Caki2 (cell line): ENCODE measurements at places on chromosomes 2 and 18. TPM values are rescaled to one million over a fixed set of nuclear protein-coding genes. Genes with fewer than 3 reads are reported as not detected.

The CCL20 gene
- total RNA-seq = 0.32 and 0.95 TPM in 2 replicates

The TEX44 gene
- not detected in 2 replicates for total RNA-seq

The SPC25 gene
- 32.0 and 52.0 TPM in 2 replicates for total RNA-seq

The ASB18 gene
- not detected in 2 replicates for total RNA-seq

The MYO1B gene
- 46.5 and 47.0 TPM in 2 replicates for total RNA-seq

The REEP1 gene
- 0.12 and 0.20 TPM in 2 replicates for total RNA-seq

The KIAA2012 gene
- total RNA-seq = not detected in 2 replicates

The PIKFYVE gene
- 7.4 and 10.1 TPM in 2 replicates for total RNA-seq
